ENCODE measurements at places on chromosomes 1 and 21. TPM values are rescaled to one million over a fixed set of nuclear protein-coding genes. Genes with fewer than 3 reads are reported as not detected.

DNA sequence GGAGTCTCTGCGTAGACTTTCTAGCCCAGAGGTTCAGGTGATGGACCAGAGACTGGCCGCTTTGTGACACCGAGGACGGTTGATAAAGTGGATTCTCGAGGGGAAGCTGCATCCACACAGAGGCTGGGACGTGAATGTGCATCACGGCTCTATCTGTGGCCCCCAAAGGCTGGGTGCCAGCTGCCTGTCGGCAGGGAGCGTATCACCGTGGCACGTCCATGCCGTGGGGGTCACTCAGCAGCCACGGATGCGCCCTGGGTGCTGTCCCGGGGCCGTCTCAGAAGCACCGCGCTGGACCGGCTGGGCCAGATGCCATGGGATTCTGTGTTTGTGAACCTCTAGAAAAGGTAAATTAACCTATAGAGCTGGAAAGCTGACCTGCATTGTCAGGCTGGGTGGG lies 57.2 kb upstream of the TRAPPC10 start:
- no peak for DNase-seq
- peaks cover 7% of the 10 kb centered on the region for H3K4me1 ChIP-seq
- peaks cover 18% of the 10 kb centered on the region for H3K36me3 ChIP-seq
- H3K27ac ChIP-seq: no peak overlapping the region
- H3K4me3 ChIP-seq: no peak overlapping the region

OPTC gene
- total RNA-seq: not detected

DNA sequence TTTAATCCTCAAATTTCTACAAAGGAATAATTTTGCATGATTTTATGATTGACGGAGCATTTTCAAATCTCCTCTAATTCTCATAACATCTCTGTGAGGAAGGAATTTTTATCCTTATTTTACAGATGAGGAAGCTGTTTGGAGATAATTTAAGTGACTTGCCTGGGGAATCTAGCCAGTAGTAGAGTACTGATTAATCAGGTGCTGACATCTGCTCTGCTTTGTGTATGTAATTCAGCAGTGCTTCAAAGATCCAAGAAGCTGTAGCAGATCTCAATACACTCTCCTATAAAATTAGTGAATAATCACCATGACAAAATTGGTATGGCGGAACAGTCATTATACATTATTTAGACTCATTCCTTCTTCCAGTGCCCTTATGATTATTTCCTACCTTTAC lies 46.0 kb downstream of the DPH5 start:
- H3K4me3 ChIP-seq: no peak overlapping the region
- peaks cover 10% of the 10 kb centered on the region for H3K4me1 ChIP-seq
- peaks cover 73% of the 10 kb centered on the region for H3K36me3 ChIP-seq
- no peaks in the 10 kb centered on the region for H3K27me3 ChIP-seq
- H3K27ac ChIP-seq: no peak overlapping the region

DNA sequence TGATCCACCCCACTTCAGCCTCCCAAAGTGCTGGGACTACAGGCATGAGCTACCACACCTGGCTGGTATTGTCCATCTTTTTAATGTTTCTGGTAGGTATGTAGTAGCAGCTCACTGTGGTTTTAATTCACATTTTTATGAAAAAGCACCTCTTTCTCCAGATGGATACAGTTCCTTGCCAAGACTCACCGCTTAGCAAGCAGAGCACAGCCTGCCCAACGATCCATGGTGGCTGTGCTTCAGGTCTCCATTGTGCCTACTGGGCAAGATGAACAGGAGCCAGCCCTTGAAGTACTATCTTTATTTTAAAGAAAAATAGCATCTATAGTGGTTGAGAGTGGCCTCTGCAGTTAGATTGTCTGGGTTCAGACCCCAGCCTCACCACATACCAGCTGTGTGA lies 37.6 kb upstream of the GRHL3 start:
- no peak for DNase-seq
- H3K27me3 ChIP-seq: peaks cover 10% of the 10 kb centered on the region
- H3K4me1 ChIP-seq: peaks cover 16% of the 10 kb centered on the region
- no peak overlapping the region for H3K27ac ChIP-seq

C1orf87 gene
- total RNA-seq: not detected

DNA sequence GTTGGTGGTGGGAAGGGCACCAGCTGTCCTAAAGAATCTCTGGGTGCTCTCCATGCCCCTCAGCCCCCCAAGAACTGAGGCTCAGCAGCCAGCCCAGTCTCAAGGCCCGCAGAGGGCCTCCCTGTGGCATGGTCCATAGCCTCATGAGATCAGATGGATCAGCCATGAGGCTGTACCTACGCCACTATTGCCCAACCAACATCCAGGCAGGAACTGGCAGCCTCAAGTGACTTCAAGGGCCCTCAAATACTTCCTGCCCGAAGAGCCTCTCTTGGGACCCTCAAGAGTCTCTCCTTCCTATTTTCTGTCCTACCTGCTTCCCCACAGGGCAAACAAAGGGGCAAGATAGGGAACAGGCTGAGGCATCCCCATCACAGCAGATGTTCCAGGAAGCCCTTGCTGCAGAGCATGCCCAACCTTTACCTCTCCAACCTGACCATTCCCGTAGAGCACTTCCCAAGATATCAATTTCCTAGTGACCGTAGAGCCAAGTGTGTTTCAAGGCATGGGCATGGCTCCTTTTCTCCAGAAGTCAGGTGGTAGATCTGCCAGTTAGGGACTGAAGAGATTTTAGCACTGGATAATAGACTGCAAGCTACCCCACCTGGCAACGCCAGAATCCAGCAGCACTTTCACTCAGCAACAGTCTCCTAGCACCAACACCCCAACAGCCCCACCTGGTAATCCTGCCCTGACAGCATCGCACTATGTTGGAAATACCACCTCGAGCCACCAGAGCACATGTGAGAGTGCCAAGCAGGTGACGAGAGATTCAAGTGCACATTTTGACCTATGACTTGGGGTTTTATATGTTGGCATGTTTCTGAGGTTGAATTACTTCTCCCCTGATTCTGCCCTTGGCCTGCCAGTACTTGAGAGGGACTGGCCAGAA lies 13.7 kb upstream of the MFSD2A start:
- peaks cover 2% of the 10 kb centered on the region for H3K4me1 ChIP-seq
- peaks cover 9% of the 10 kb centered on the region for H3K27me3 ChIP-seq
- H3K27ac ChIP-seq: no peak overlapping the region

- no peak overlapping the region for H3K4me3 ChIP-seq
- no peak overlapping the region for H3K27ac ChIP-seq
- H3K36me3 ChIP-seq: no peaks in the 10 kb centered on the region
- H3K27me3 ChIP-seq: peaks cover 22% of the 10 kb centered on the region
- DNase-seq: no peak
- no peaks in the 10 kb centered on the region for H3K4me1 ChIP-seq
Observed at GRCh38 chr1:170592591-170593111, 60.7 kb downstream of the GORAB start.

DNA sequence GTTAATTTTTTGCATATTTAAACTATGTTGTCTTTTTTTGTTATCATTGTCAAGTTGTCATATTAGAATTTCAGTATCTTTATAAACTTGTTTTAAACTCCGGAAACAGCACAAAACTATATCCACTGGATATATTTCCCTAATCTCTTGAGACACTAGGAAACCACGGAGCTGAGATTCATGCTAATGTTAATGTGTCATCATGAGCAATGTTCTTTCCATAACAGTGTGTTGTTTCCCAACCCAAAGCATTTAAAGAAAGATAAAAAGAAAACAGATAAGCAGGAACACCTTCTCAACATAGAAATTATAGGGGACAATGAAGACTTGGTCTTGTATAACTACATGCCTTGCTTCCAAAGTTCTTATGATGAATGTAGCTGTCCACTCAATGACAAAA lies 626.2 kb upstream of the TMPRSS15 start:
- H3K4me3 ChIP-seq: no peak overlapping the region
- H3K36me3 ChIP-seq: no peaks in the 10 kb centered on the region
- DNase-seq: no peak
- no peaks in the 10 kb centered on the region for H3K27me3 ChIP-seq

RXFP4 gene
- not detected for total RNA-seq

DNA sequence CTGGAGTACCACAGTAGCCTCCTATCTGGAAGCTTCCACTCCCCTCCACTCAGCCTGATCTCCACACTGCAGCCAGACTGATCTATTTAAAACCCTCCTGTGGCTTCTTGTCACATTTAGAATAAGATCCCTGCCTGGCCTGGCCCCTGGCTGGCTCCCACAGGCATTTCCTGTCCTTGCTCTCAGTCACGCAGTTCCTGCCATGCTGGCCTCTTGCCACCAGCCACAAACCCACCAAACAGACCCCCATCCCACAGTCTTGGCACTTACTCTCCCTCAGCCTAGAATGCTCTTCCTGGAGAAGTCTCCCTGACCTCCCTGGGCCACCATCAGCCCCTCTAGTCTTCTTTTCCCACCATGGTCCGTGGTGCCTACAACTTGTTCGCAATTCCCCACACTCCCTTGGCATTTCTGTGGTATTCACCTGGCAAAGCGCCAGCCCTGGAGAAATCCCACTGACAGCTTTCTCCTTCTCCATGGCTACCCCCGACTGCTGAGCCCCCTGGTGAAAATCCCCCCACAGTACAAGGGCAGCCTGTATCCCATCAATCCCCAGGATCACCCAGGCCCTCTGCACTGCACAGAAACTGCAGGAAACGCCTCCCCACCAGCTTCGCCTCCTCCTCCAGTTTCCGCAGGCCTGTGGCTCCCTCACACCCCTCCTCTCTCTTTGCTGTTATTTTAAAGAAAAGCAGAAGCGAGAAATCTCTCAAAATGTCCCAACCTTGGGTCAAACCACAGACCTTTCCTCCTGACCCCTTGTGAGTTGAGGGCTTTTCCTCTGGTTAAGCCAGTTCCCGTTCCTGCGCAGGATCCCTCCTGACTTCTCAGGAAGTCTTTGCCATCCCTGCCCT lies 94.5 kb downstream of the SYT2 start:
- no peaks in the 10 kb centered on the region for H3K36me3 ChIP-seq
- no peak overlapping the region for H3K27ac ChIP-seq
- peaks cover 13% of the 10 kb centered on the region for H3K27me3 ChIP-seq
- H3K4me3 ChIP-seq: no peak overlapping the region

DNA sequence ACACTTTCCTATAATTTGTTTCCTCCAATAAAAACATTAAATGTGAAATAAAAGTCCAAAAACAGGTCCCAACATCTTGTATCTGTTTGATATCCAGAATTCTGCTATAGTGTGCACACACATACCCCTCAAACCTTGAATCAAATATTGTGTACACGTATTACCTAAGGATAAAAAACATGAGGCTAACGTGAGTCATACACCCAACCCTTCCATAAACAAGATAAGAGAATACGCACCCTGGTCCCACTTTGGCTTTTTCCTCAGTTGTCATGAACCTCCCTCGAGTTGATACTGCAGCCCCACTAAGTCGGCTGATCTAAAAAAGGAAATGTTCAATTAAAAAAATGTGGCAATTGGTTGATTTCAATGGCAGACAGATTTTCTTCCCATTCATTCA lies 5.2 kb downstream of the KHDC4 start:
- H3K4me1 ChIP-seq: peaks cover 49% of the 10 kb centered on the region
- no peak for DNase-seq
- H3K36me3 ChIP-seq: peaks cover 70% of the 10 kb centered on the region
- H3K4me3 ChIP-seq: no peak overlapping the region
- H3K27me3 ChIP-seq: no peaks in the 10 kb centered on the region
- H3K27ac ChIP-seq: no peak overlapping the region

CFHR1 gene
- total RNA-seq: not detected

TENT5C gene
- 64.5 TPM for total RNA-seq

DNA sequence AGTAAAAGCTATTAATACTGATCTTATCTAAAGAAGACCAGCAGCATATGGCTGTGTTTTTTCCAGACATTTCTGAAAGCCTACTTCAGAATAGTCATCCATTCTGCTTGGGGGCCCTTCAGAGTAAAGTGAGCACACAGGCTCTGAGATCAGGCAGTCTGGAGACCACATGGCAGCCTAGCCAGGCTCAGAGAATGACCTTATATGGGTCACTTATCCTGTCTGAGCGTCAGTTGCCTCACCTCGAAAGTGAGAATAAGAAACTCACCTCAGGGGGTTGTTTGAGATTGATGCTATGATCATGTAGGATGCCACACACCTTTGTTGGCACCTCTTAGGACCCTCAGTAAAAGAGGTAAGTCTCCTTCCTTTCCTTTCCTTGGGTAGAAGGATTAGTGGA lies 270.4 kb downstream of the GRIK1 start:
- H3K27ac ChIP-seq: no peak overlapping the region
- DNase-seq: no peak
- H3K4me3 ChIP-seq: no peak overlapping the region
- peaks cover under 1% of the 10 kb centered on the region for H3K4me1 ChIP-seq
- peaks cover 27% of the 10 kb centered on the region for H3K27me3 ChIP-seq
- H3K36me3 ChIP-seq: no peaks in the 10 kb centered on the region

DNA sequence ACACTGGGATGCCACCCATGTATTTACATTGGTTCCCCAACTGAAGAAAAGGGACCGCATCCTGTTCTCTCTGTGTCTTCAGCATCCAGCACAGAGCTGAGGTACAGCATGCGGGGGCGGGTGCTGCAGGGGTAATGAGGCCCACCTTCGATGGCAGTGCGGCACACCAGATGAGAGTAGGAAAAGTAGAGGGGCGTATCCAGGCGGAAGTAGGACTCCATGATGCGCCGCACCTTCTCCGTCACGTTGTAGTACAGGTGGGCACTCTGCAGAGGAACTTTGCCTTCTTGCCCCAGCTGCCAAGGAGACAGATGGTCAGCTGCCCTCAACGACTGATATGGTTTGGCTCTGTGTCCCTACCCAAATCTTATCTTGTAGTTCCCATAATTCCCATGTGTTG lies 10.0 kb upstream of the CLDN19 start:
- H3K4me1 ChIP-seq: no peaks in the 10 kb centered on the region
- H3K27ac ChIP-seq: no peak overlapping the region
- no peak for DNase-seq
- H3K27me3 ChIP-seq: no peaks in the 10 kb centered on the region
- H3K36me3 ChIP-seq: peaks cover 55% of the 10 kb centered on the region
- H3K4me3 ChIP-seq: no peak overlapping the region
